ENCODE measurements at places on chromosomes 7 and 10.

- DNase-seq = no peak
These were observed 16.9 kb downstream of the PCGF6 start for GRCh38 chr10:103333934-103334520.

- no peak for DNase-seq
These were observed 18.5 kb downstream of the SFTPA1 start for GRCh38 chr10:79628988-79629954.

- DNase-seq = no peak
These were observed 379.5 kb downstream of the GLRX3 start for GRCh38 chr10:130515670-130516069.

- DNase-seq = no peak
These were observed 355.3 kb upstream of the GALNT17 start for GRCh38 chr7:70776627-70777101.

GRCh38 chr10:107434854-107435253 lies 270.3 kb upstream of the SORCS1 start:
- DNase-seq = no peak
